ENCODE measurements at places on chromosomes 1 and 21.
A peak's percentile ranks its signal among the peaks of the same experiment; 100 is the strongest.

DNA sequence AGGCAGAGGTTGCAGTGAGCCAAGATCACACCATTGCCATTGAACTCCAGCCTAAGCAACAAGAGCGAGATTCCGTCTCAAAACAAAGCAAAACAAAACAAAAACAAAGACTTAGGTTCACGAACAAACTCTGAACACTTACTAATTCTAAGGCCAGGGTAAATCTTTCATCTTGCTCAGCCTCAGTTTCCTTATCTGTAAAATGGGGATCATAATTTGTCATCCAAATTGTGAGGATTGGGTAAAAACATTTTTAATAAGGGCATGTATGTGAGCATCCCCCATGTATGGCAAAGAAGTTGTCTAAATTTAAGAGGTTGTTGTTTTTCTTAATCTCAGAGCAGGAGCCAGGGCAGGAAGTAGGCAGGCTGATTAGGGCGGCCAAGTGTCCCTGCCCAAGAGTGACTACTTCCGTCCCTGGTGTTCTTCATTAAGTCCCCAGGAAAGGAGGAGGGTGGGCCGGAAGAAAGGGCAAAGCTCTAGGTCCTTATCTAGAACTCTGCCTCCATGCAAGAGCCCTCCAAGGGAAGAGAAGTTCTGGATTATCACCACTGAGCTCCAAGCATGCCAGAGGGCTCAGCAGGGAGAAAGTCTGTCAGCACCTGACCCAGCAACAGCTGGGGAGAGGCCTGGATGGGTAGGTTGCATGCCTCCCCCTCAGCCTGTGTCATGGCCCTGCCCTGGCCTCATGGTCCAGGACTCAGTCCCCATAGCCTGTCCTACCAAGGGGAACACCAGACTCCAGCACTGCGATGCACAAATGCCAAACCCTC lies 49.9 kb upstream of the CLIC4 start:
- DNase-seq, result peak; percentile 7

DNA sequence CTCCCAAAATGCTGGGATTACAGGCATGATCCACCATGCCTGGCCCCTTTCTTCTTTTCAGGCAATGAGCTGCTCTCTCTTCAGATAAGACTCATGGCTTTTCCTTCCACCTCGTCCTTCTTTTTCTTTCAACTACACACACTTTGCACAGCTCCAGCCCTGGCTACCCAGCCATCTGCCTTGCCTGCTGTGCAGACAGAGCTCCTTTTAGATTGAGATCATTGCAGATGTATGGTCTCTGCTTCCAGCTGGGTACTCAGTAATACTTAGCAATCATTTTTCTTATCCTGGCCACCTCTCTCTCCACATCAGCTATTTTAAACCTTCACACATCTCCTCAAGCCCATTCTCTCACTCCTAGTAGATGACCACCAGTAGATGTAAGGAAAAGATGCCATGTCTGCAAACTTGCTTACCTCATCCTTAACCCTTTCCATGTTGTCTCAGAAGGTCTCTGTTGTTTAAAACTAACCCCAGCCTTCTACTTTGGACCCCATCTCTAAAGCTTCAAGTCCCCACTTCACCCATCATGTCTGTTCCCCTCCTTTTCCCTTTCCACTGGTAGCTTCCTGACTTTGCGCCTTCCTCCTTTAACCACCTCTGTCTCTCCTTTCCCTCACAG lies 7.3 kb downstream of the RAB4A start:
- no peak for DNase-seq

GRCh38 chr1:55483523-55483922 lies 268.4 kb upstream of the USP24 start:
- DNase-seq, result no peak

DNA sequence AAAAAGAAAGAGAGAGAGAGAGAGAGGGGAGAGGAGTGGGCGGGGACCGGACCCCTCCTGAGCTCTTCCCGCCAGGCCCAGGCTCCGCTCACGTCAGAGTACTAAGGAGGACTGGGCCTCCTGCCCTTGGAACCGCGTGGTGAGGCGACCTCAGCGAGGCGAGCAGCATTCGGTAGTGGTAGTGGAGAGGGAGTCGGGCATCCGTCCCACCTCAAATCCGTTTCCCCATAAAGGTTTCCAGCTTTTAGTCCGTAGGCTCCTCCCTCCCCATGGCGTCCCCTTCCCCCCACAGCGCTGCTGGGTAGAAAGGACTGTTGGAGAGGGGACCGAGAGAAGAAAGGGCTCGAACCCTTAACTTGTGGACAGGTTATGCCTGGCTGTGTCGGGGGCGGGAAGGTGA lies 124.4 kb upstream of the BARHL2 start:
- DNase-seq, result no peak

DNA sequence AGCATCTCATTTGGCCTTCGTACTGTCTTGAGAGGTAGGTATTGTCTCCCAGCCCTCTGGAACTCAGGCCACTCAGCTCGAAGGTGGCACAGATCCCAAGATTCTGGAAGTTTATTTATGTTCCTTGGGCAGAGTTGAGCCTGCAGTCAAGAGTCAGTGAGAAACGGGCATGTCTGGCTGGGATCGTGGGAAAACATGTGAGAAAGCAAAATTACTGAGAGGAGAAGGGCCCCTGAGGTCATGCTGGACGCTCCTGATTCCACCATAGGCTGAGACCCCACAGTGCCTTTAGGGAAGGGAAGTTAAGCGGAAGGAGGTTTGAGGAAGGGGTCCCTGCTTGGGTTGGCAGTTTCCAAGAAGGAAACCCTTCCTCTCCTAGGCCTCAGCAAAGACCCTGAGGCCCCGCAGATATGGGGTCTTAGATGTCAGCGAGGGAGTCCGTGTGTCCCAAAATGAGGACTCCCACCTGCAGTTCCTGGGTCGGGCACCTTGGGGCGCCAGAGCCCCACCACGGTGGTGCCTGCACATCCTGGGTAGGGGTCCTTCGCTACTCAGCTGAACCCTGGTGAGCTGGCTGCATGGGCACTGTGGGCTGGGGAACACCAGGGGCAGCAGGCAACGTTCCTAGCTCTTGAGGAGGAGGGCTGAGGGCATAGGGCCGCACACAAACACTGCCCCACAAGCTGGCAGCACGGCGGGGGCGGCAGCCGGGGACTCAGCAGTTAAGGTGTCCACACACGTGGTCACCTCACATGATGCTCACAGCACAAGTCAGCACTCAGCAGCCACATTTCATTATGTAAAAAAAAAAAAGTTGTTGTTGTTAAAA lies 12.3 kb upstream of the SEMA4A start:
- DNase-seq, result peak; percentile 33

GRCh38 chr21:17866590-17866989 lies 47.4 kb upstream of the C21orf91 start:
- no peak for DNase-seq

- DNase-seq, result no peak
These were observed 97.9 kb downstream of the CSMD2 start for GRCh38 chr1:34066981-34067603.

DNA sequence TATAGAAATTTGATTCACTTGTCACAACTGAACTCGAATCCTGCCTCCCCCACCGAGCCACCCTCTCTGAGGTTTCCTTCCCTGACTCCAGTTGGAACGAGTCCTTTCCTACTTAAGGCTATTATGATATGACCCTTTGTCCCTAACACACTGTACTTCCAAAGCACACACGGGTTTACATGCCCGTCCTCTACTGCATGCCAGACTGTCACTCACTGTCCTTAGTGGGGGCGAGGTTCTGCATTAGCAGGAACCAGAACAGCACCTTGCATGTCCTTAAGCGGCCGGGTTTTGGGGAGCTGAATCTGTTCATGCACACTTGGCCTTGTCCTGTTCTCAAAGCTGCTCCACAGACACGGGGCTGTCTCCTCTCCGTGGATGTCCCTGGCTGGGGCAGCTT lies 164.6 kb upstream of the KCNJ6 start:
- DNase-seq, result no peak

DNA sequence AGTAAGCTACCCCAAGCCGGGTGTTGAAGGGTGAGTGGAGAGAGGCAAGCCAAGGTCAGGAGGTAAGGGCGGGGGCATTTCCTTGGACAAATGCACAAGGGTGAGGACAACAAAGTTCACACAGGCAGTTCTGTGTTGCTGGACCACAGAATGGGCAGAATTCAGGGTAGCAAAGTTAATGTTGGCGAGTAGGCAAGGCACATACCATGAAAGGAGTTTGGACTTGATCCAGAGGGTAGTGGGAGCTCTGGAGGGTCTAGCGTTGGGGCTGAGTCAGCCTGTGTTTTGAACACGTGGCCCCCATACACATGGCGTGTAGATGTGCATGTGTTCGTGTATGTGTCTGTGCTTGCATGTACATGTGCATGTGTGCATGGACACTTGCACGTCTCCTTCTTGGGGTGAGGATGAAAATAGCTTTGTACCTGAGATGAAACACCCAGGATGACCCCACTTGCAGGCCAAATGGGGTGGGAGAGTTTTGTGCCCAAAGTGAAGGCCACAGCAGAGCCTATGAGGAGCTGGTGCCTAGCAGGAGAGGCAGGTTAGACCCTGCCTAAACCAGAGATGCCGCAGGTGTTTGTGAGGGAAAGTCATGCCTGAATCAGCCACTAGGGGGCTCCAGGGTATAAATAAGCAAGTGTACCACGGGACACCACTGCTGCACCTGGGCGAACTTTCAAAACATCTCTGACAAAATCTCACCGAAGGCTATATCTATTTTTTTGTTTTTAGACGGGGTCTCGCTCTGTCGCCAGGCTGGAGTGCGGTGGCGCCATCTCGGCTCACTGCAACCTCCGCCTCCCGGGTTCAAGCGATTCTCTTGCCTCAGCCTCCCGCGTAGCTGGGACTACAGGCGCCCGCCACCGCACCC lies 21.8 kb downstream of the SLC27A3 start:
- peak; percentile 91 for DNase-seq

DNA sequence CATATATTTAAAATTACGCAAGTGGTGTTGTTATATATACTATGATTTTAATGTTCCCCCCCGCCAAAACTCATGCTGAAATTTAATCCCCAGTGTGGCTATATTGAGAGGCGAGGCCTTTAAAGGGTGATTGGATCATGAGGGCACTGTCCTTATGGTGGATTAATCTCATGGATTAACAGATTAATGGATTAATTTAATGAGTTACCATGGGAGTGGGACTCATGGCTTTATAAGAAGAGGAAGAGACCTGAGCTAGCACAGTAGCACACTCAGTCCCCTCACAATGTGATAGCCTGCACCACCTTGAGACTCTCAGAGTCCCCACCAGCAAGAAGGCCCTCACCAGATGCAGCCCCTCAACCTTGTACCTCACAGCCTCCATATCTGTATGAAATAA lies 34.8 kb downstream of the C1orf198 start:
- no peak for DNase-seq

GRCh38 chr1:202498542-202498941 lies 150.0 kb downstream of the PPP1R12B start:
- DNase-seq, result no peak

GRCh38 chr21:29309703-29310102 lies 11.0 kb downstream of the BACH1 start:
- DNase-seq, result no peak

- no peak for DNase-seq
These were observed 136.9 kb upstream of the BMP8A start for GRCh38 chr1:39354572-39354971.

DNA sequence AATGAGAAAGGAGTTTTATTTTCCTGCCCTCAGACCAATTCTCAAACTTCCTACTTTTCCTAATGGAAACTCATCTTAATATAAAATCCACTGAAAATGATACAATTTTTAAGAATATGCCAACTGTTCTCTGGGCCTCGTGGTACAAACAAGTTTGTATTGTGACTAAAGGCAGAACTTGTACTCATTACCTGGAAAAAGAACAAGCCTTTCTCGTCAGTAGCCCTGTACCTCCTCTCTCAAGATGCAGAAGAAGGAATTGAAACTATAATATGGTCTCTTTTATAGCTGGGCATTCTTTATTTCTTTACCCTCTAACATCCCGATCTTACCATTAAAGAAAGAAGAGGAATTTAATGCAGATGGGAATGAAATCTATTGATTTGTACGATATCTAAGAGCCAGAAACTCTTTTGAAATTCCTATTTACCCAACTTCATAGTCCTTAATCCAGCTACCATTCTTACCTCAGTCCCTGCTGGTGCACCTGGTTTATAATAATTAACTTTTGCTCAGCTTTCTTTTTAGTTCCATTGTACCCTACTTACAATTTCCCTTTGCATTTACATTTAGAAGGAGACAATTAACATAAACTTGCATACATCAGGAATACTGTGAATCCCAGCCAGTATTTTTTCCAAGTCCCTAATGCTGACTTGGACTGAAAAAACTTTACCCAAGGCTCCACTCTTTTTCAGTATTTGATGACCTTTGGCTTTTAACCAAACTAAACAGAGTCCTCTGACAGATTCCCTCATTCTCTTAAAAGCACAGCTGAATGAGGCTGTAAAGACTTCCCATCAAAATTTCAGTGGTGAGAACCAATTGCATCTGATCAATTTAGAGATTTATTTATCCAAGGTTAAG lies 1162.4 kb downstream of the BRINP3 start:
- DNase-seq, result no peak

GRCh38 chr1:229716704-229717103 lies 90.7 kb downstream of the URB2 start:
- no peak for DNase-seq

DNA sequence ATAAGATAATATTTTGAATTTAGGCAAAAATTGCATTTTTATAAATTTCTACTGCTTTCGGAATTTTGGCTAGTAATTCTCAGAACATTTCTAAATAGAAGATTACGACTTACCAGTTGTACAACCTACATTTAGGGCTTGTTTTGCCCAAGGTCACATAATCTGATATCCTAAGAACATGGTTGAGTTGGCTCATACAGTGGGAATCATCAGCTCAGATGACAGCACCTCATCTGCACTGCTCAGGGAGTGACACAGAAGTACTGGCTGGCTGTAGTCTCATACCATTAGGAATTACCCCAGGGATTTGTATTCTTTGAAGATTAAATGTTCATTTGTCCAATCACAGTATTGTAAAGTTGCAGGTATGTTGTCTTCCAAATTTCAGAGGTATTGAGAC lies 217.6 kb downstream of the ADGRL2 start:
- no peak for DNase-seq

- DNase-seq, result no peak
These were observed 28.4 kb downstream of the SDC3 start for GRCh38 chr1:30879940-30880677.

DNA sequence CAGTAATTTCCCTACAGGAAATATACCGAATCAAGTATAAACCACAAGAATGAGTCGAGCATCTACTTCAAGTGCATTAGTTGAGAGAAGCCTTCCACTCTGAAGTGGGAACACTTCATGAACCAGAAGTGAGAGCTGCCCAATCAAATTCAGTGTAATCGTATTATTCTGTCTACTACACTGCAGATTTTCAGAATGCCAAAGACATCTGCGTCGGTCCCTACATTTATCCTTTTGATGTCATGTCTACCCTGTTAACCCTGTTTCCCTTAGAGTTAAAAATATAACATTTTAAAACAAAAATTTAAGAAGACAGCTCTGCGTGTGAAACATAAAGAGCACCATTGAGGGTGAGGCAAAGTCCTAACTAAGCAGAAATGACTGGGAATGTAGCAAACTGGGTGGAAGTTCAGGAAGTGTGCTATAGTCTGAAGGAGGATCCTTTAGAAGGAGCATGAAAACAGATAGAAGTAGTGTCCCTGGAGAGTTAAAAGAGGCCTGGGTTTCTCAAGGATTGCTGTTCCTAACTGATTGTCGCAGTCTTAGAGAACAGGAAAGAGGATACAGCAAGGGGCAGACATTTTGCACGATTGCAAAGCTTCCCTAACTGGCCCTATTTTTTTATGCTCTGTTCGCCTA lies 291.2 kb downstream of the PTPRC start:
- peak; percentile 22 for DNase-seq

GRCh38 chr1:118244194-118244593 lies 59.2 kb upstream of the SPAG17 start:
- DNase-seq, result no peak

GRCh38 chr1:201882665-201883132 lies 6.0 kb upstream of the SHISA4 start:
- DNase-seq, result no peak

Measured in CD4-positive, alpha-beta T cell treated with Interleukin-17A for 4 hours (primary cell).